D721Med (cell line): ENCODE measurements at places on chromosomes 6 and 20.

GRCh38 chr6:122012578-122012977 is 386.9 kb upstream of the HSF2 start:
- DNase-seq = no peak

GRCh38 chr20:31596831-31597480 is 8.1 kb upstream of the ID1 start:
- DNase-seq = no peak

GRCh38 chr20:45047581-45048119 is 53.3 kb downstream of the KCNS1 start:
- DNase-seq = no peak

DNA sequence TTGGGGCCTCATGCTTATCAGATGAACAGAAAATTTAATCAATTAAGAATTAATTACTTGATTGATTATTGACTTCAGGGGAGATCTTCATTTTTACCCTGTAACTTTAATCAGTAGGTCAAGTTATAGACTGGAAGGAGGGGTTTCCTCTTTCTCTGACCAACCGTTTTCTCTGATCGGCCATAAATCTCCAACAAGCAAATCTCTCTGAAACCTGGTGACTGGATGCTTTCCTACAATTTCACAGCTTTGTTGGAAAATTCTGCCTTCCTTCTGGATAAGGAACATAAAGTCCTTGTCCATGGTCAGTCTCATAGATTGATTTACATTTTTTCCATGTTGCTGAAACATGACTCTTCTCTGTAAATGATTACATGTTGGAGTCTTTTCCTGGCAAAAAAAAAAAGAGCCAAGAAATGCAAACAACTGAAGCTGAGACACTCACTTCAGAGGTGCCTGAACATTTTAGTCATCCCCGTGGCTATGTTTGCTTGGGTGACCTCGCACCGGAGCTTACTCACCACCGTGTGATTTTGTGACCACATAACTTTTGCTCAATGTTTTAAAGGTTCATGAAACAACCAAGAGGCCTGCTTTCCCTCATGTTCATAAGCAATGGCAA is 31.0 kb downstream of the IRF4 start:
- DNase-seq = no peak

DNA sequence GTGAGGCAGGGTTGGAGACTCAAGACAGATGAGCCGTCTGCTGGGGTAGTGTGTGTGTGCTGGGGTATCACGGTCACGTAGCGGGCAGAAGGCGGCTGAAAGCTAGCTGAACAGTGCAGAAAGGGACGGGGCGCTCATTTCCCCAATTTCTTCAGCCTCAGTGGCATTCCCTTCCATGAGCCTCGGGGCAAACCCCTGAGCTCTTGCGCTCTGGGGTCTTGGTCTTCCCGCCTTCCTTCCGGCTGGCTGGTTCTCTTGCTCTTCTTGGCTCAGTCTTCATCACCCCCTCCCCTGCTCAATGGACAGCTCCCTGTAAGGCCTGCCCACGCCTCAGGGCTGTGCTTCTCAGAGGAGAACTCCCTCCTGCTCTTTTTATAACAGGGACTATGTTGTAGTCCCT is 15.5 kb upstream of the TMEM181 start:
- DNase-seq = no peak

- DNase-seq = no peak
Measured at GRCh38 chr6:157786221-157786620, 36.8 kb upstream of the SNX9 start.
